Breast epithelium (tissue), 4 donors: ENCODE measurements at places on chromosomes 3 and 15. TPM values are rescaled to one million over a fixed set of nuclear protein-coding genes. Genes with fewer than 3 reads are reported as not detected.

Gene ACAN
- total RNA-seq, result under 0.01 TPM

Gene SCG3
- not detected for total RNA-seq

Gene FBXL22
- 2.0 TPM for total RNA-seq

Gene GOLGA8Q
- 0.59 TPM for total RNA-seq

Gene IL17RD
- 31.8 TPM for total RNA-seq

Gene DCUN1D1
- total RNA-seq, result 32.1 TPM

Gene RABL3
- total RNA-seq, result 22.3 TPM

Gene IMPG2
- 0.33 TPM for total RNA-seq

Gene HTR3E
- not detected for total RNA-seq

Gene HRG
- not detected for total RNA-seq
